ENCODE measurements at places on chromosomes 12 and 14. TPM values are rescaled to one million over a fixed set of nuclear protein-coding genes. Genes with fewer than 3 reads are reported as not detected.

The SIX1 gene
- not detected for total RNA-seq

DNA sequence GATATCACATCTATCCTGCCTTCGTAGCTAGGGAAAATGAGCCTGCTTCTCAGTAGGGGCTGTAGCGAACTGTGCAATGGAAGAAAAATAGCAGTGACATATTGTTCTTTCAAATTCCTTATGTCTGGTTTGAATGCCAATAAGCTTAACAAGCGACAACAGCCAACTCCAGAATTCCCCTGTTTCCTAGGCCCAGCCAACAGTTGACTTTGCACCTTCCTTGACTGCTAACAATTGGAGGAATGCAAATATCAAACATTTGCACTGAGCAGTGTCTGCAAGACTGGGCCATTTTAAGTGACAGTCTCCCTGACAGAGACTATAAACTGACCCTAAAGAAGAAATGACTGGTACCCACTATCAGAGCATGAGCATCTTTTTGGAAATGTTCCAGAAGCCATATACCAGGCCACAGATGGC lies 12.0 kb upstream of the SERPINA1 start:
- DNase-seq = no peak
- no peaks in the 10 kb centered on the region for H3K4me1 ChIP-seq
- H3K27ac ChIP-seq = no peak overlapping the region
- no peaks in the 10 kb centered on the region for H3K36me3 ChIP-seq
- peaks cover 90% of the 10 kb centered on the region for H3K27me3 ChIP-seq

DNA sequence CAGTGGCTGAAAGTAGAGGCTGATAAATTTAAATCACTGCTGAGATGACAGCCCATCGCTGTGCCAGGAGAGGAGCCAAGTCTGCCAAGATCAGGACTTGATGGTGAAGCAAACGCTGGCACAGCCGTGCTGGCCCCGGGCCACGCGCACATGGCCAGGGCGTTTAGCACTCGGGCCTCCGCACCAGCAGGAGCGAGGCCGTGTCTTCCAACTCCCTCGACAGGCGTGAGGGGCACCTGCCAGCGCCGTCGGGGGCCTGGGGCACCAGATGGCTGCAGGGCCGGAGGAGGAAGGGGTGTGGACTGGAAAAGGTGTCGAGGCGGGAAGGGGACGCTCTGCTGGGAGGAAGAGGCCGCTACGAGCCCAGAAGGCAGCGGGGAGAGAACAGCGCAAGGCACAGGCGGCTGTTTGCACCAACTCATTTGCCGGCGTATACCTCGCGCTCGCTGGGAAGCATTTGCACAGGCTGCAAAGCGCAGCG lies 29.5 kb downstream of the RIMBP2 start:
- peaks cover 92% of the 10 kb centered on the region for H3K27me3 ChIP-seq
- DNase-seq = no peak
- no peaks in the 10 kb centered on the region for H3K4me1 ChIP-seq
- no peak overlapping the region for H3K27ac ChIP-seq

DNA sequence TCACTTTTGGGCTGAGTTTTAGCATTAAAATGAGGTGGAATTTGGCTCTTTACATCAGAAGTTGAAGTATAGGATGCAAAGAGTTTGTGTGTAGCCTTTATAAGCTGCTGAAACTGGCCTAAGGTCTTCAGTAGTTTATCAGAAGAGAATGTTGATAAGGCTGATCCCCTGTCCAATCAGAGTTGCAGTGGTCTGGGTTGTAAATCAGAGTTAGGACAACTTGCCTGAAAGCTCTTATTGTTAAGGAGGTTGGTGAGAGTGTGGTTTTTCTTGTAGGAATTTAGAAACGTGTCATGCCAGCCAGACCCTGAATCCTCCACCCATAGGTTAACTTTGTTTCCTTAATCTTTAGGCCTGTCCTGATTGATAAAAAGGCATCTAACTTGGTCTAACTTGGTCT lies 143.5 kb downstream of the ST8SIA1 start:
- H3K36me3 ChIP-seq = no peaks in the 10 kb centered on the region
- no peak overlapping the region for H3K4me3 ChIP-seq
- DNase-seq = no peak
- no peak overlapping the region for H3K27ac ChIP-seq
- H3K27me3 ChIP-seq = no peaks in the 10 kb centered on the region
- no peaks in the 10 kb centered on the region for H3K4me1 ChIP-seq

DNA sequence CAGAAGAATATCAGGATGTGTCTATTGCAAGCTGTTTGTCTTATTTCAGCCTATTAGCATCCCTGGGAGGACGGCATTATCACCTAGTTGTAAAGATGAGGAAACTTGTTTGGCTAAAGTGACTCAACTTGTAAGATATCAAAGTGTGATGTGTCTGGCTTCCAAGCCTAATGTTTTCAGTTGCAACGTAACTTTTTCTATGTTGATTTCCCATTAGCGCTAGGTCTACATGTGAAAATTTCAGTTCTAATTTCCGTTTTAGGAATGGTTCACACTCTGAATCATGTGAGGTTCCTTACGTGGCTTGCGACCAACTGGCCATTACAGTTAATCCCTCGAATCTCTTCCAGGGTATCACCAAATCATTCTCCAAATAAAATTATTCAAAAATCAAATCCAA lies 58.0 kb downstream of the LLPH start:
- no peaks in the 10 kb centered on the region for H3K27me3 ChIP-seq
- no peaks in the 10 kb centered on the region for H3K4me1 ChIP-seq
- no peak overlapping the region for H3K4me3 ChIP-seq

DNA sequence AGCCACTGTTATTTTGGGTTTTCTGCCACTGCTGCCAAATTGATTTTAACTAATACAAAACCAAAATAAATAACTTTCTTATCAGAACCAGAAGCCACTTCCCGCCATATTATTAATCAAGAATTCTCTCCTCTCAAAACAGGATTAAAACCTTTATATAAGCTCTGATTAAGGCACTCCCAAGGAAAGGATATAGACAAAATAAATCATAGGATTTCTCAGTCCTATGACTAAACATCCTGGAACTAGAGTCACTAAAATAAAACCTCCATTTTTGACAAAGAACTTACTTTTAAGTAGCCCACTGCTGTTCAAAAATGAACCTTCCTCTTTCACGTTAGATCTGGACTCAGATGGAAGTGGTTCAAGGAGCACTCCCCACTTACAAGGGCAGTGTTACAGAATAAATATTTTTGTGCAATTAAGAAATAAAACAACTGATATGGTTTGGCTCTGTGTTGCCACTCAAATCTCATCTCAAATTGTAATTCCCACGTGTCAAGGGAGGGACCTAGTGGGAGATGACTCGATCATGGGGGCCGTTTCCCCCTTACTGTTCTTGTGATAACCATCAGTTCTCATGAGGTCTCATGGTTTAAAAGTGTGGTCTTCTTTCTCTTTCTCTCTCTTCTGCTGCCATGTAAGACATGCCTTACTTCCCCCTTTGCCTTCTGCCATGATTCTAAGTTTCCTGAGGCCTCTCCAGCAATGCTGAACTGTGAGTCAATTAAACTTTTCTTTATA lies 26.4 kb downstream of the GXYLT1 start:
- no peaks in the 10 kb centered on the region for H3K27me3 ChIP-seq
- DNase-seq = no peak
- no peak overlapping the region for H3K4me3 ChIP-seq
- H3K4me1 ChIP-seq = no peaks in the 10 kb centered on the region

- no peak for DNase-seq
- H3K27me3 ChIP-seq = no peaks in the 10 kb centered on the region
- peaks cover 6% of the 10 kb centered on the region for H3K36me3 ChIP-seq
- no peak overlapping the region for H3K4me3 ChIP-seq
- no peaks in the 10 kb centered on the region for H3K4me1 ChIP-seq
- H3K27ac ChIP-seq = no peak overlapping the region
These were observed 41.3 kb downstream of the RAB3IP start for GRCh38 chr12:69779928-69780327.

Data from left ventricle myocardium inferior (tissue), 1 donor.